ENCODE measurements at places on chromosomes 7 and 10.

- DNase-seq = no peak
Observed at GRCh38 chr7:148515728-148516695, 74.6 kb upstream of the C7orf33 start.

DNA sequence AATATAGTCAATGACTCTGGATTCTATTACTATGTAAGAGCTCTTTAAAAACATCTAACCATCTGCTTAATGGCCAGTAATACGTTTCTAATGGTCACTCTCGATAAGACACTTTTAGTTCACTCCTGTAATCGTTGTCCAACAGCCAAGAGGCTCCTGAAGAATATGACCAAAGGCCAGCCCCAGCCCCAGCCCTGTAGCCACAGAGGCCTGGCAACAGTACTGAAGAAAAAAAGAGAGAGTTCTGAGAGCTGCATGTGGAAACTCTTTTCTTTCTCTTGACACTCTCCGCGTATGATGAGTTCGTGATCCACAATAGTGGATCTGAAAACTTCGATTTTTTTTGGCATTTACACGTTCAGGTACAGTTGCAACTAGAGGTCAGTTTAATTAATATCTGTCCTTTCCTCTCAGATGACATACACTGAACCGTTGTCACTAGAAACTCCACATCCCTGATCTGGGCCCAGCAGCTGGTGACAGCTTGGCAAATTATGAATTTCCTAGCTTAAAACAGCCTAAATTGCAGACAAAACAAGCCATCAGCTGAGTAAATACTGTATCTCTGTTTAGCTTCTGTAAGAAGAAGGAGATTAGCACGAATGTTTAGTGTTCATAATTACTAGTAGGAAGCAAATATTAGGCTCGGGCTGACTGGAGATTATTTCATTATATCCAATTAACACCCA, 456.7 kb downstream of the LRMDA start:
- DNase-seq = no peak

DNA sequence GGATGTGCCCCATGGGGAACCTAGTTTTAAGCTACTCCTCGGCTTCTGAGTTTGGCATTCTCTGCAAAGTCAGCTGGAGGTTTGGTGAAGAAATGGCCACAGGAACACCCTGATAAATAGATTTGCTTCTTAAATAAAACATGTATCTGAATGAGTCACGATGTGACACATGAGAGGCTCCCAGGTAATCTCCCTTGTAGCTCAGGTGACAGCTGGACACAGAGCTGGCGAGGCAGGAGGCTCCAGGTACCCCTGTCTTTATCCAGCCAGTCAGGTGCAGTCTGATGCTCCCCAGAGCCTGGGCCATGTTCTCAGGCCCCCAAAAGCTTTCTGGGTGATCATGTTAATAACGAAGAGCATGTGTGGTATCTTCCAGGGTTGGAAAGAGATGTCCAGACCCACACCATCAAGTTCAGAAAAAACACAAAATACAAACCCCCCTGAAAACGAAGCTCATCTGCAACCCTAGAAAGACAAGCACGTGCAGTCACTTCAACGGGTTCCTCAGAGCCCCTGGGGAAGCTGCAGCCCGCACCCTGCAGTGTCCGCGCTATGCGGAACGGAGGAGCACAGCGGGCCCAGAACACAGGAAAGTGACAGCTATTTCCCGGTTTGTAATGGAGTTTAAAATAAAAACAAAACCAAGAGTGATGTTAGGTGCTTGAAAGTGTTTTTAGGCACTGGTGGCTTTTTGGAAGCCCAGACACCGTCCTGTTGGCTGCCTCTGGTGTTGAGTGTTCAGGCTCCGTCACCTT, 69.4 kb downstream of the ZRANB1 start:
- DNase-seq = no peak

GRCh38 chr10:50566150-50566549, 57.6 kb downstream of the SGMS1 start:
- no peak for DNase-seq

DNA sequence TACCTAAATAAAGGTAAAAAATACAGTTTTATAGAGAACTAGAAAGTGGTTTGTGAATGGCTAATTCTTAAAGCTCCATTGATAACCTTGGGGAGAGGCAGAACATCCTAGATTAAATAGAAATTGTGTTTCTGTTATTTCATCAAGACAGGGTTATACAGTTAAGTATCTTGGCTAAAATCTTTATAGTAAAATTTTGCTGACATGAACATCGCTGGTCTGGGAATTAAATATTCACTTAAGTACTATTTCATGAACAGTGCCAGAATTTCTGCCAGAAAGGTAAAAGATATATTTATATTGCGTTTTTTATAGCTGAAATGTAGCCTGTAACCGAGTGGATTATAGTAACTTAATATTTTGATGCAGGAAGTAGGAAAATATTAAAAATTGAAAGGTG, 53.7 kb upstream of the HBP1 start:
- no peak for DNase-seq

DNA sequence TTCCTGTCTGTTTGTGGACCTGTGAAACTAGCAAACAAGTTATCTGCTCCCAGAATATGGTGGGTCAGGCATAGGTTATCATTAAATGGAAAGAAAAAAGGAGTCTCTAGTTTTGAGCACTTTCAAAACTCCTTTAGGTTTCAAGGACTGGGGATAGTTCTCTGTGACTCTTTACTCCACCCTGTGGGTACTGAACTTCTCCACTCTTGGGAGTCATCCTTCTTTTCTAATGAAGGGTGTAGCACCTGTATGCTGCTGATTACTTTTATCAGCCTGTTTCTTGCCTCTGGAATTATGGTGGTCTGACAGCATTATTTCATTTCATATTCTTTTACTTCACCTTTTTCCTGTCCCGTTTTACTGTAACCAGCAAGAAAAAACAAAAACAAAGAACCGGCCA, 6.7 kb downstream of the GNAI1 start:
- no peak for DNase-seq

GRCh38 chr10:57338823-57339558, 928.7 kb downstream of the IPMK start:
- no peak for DNase-seq

DNA sequence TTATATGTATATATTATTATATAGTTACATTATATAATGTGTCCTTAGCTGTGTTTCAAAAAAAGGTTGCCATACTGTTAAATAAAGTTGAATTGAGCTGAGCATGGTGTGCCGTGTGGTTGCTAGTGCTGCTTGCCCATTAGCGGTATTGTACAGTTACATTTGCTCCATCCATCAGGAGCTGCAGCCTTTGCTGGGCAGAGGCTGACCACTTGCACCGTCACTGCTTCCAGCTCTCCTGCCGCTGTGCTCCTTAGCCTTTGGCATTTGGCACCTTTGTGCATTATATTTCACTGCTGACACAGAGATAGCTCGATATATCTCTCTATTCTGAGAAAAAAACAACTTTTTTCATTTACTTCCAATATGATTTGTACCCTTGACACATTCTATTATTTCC, 372.2 kb downstream of the PHTF2 start:
- no peak for DNase-seq

- DNase-seq = no peak
Observed at GRCh38 chr10:104297697-104298660, 29.0 kb downstream of the GSTO2 start.

DNA sequence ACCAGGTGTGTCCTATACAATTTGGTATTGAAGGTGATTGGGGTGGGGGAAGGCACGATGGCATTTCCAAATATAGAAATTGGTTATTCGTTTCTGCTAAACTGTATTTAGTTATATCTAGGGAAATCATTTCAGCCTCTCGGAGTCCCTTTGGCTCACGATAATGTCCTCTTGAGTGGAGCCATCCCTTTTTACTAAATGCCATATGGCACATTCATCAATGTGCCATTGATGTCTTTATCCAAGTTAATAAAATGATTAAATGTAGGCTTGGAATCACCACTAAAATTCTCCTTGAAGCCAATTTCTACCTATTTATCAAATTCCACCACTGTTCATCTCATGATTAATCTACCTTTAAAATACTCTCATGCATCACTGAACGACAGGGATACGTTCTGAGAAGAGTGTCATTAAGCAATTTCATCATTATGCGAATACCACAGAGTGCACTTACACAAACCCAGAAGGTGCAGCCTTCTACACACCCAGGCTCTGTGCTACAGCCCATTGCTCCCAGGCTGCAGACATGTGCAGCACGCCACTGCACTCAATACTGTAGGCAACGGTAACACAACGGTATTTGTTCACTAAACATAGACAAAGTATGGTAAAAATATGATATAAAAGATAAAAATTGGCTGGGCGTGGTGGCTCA, 219.2 kb upstream of the C7orf33 start:
- no peak for DNase-seq

GRCh38 chr10:130025811-130026485, 61.9 kb upstream of the EBF3 start:
- no peak for DNase-seq

- DNase-seq = no peak
Observed at GRCh38 chr10:44682507-44682906, 228.6 kb upstream of the TMEM72 start.
